ENCODE measurements at places on chromosomes 11 and 22. TPM values are rescaled to one million over a fixed set of nuclear protein-coding genes. Genes with fewer than 3 reads are reported as not detected.

The LRRC55 gene
- not detected for total RNA-seq

The C22orf15 gene
- not detected for total RNA-seq

The KRTAP5-7 gene
- total RNA-seq, result not detected

The KRTAP5-11 gene
- not detected for total RNA-seq

The SYCE3 gene
- 0.45 TPM for total RNA-seq

The KCNQ1 gene
- total RNA-seq, result 0.23 TPM

The KLHL35 gene
- 0.63 TPM for total RNA-seq

The RIMBP3C gene
- total RNA-seq, result 0.13 TPM

The ZP1 gene
- 0.22 TPM for total RNA-seq

The MMP26 gene
- not detected for total RNA-seq

The OR4D5 gene
- not detected for total RNA-seq

The PIK3IP1 gene
- total RNA-seq, result 1.2 TPM

The FAM227A gene
- 0.75 TPM for total RNA-seq

The PATE2 gene
- not detected for total RNA-seq

The KCNJ11 gene
- total RNA-seq, result 3.7 TPM

The PGR gene
- not detected for total RNA-seq

The OR8D4 gene
- total RNA-seq, result not detected

The CASTOR1 gene
- total RNA-seq, result 7.0 TPM

The CNTF gene
- total RNA-seq, result 1.4 TPM

The POTEH gene
- not detected for total RNA-seq

The OR5A1 gene
- total RNA-seq, result not detected

The OR51E2 gene
- not detected for total RNA-seq

The IGSF22 gene
- not detected for total RNA-seq

The MAPK8IP1 gene
- 5.3 TPM for total RNA-seq

The FXYD2 gene
- 18.4 TPM for total RNA-seq

The CCDC15 gene
- total RNA-seq, result 0.86 TPM

The CDC45 gene
- 24.1 TPM for total RNA-seq

The OR4A16 gene
- not detected for total RNA-seq

The RANBP1 gene
- total RNA-seq, result 296 TPM

The NCR3LG1 gene
- 2.1 TPM for total RNA-seq

The MMP10 gene
- total RNA-seq, result 0.82 TPM
